Tibial nerve (tissue), 4 donors: ENCODE measurements at places on chromosomes 7 and 10. TPM values are rescaled to one million over a fixed set of nuclear protein-coding genes. Genes with fewer than 3 reads are reported as not detected.

AGR2 gene
- total RNA-seq = not detected

LIPM gene
- not detected for total RNA-seq

DNA sequence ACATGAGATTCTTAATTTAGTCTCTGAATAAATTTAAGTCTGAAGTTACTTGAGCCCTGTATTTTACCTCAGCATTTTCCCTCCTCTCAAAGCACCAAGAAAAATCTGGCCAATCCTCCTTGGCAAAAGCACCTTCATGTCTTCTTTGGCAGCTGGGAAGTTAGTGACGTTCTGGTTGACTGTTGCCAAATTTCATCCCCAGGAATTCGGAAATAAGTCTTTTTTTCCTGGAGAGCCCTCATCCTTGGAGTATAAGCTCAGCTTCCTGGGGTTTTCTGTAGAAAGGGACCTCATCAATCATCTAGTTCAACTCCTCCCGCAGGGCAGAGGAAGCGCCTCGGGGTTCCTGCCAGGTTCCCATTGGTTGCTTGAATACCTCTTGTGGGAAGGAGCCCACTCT is 377.6 kb downstream of the PHTF2 start:
- no peak for DNase-seq

- no peak for DNase-seq
Observed at GRCh38 chr7:94190599-94191061, 186.5 kb upstream of the BET1 start.

- DNase-seq = no peak
Observed at GRCh38 chr7:77626586-77627308, 69.5 kb upstream of the RSBN1L start.

GRCh38 chr10:43846187-43846680 is 197.6 kb upstream of the ZNF32 start:
- no peak for DNase-seq

- DNase-seq = no peak
Observed at GRCh38 chr10:68165643-68166042, 56.4 kb downstream of the MYPN start.

- DNase-seq = no peak
Observed at GRCh38 chr10:71040343-71040742, 152.0 kb upstream of the PCBD1 start.
